Smooth muscle cell of bladder (primary cell): ENCODE measurements at places on chromosomes 12 and 14. TPM values are rescaled to one million over a fixed set of nuclear protein-coding genes. Genes with fewer than 3 reads are reported as not detected.

The DUSP16 gene
- total RNA-seq, result 4.6 and 5.0 TPM in 2 replicates

The GPR65 gene
- under 0.01 and 0.28 TPM in 2 replicates for total RNA-seq

The ADGRD1 gene
- 10.2 and 19.9 TPM in 2 replicates for total RNA-seq

The TPH2 gene
- total RNA-seq, result not detected in 2 replicates

The VWF gene
- total RNA-seq, result 0.85 and 3.7 TPM in 2 replicates

The MAP1LC3B2 gene
- total RNA-seq, result 0.14 and 0.28 TPM in 2 replicates
